ENCODE measurements at places on chromosomes 12 and 14. TPM values are rescaled to one million over a fixed set of nuclear protein-coding genes. Genes with fewer than 3 reads are reported as not detected.
A peak's percentile ranks its signal among the peaks of the same experiment; 100 is the strongest.

GLI1 gene
- total RNA-seq: 1.4 TPM

GRCh38 chr14:34826661-34827060 lies 48.5 kb downstream of the BAZ1A start:
- DNase-seq: no peak

- peak; percentile 79 for DNase-seq
Measured at GRCh38 chr14:56224691-56225681, 106.8 kb downstream of the PELI2 start.

DNA sequence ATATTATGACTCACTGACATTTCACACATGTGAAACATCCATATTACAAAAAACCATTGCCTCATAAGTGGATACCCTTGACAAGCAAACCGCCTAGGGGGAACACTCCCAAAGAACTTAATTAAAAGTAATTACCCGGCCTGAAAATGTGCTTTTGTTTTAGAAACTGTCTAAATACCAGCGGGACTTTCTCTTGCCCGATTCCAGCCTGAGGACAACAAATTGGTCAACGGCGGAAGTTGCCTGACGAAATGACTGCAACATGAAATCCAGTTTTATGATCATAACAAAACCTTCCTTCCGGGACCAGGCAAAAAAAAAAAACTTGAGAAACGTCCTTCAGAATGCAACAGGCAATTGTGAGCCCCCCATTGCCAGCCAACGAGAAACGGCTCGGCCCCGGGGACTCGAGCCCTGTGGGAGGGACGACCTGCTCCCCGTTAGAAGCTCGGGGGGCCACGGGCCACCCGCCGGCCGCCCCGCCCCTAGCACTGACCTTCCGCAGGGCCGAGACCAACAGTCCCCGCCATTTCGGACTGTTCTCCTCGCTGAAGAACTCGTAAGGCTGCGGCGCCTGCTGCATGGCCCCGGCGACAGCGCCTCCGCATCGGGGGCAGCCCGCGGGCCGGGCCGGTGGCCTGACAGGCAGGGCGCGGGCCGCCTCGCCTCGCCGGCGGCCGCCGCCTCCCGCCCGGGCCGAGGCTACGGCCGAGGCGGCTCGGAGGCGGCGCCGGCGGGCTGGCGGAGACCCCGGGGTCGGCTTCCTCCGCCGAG lies 490 bp downstream of the SOS2 start:
- peak; percentile 65 for DNase-seq

DNA sequence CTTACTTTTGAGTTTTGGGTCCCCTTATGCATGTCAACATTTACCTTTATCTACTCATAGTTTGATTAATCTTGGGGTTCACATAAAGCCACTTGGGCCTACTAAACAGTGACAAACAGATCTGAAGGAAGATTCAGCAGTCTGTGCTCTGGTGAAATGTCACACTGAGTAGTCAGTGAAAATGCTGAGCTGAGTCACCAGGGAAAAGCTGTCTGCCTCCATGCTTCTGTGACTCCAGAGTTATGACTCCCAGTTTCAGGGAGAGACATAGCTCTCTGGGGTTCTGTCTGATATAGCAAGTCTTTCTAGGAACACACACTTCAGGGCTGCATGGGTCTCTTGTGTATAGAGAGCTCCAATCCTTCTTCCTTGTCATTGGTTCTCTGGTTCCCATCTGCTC lies 406.3 kb upstream of the FAR2 start:
- no peak for DNase-seq

ZNF891 gene
- total RNA-seq: 1.3 TPM

DNA sequence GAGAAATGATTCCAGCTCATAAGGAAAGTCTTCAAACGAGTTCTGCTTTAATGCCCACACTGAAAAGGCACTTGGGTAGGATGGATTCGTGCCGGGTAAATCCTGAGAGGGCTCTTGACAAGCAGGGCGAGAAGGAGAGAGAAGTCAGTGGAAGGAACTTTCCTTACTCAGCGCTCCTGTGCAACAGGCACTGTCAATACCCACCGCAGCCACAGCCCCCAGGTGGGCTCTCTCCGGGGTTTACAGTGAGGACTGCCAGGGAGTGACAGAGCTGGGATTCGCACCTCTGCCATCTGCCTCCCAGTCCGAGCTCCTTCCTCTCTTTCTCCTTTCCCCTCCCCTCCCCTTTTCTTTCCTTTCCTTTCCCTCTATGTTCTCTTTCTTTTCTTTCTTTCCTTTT lies 118.7 kb downstream of the BEGAIN start:
- no peak for DNase-seq

GRCh38 chr12:113941208-113941486 lies 25.0 kb downstream of the RBM19 start:
- DNase-seq: no peak

DNA sequence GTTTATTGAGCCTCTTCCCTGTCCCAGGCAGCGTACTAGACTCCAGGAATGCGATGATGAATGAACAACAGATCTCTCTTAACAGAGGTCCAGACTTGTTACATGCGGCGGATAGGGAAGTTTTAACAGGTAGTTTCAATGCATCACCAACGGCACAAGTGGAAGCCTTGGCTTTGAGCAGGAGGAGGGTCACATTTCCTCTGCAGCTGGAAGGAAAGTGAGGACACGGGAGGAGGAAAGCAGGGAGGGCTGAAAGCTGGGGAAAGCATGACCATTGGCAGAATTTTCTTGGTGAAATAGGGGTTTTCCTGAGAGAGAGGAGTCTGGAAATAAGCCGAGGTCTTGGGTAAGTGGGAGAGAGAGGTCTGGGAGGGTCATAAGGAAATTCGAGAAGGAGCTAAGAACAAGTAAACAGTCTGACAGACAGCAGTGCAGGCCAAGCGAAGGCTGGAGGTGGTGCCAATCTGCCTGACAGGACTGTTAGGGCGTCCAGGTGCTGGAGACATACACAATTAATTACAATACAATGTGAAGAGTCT lies 15.4 kb downstream of the BHLHE41 start:
- no peak for DNase-seq

GRCh38 chr12:52070185-52070925 lies 577 bp downstream of the ATG101 start:
- DNase-seq: no peak

- DNase-seq: peak; percentile 50
Measured at GRCh38 chr12:107778383-107779025, 4.0 kb downstream of the ASCL4 start.

DNA sequence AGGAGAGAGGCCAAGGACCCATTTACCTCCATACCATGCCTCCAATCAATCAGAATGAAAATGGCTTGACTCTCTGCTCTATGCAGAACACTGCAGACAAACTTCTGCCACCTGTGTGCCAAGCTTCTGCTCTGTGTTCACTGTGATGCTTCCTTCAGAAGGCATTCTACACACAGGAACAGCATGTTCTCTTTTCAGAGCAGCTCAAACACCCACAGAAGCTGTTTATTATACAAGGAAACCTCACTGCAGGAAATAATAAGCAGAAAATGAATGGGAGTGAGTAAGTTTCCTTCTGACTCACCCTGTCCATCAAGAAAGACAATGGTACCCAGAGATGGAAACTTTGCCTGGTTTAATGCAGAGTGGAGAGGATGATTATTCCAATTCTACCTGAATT lies 2.4 kb upstream of the ESR2 start:
- DNase-seq: no peak

DNA sequence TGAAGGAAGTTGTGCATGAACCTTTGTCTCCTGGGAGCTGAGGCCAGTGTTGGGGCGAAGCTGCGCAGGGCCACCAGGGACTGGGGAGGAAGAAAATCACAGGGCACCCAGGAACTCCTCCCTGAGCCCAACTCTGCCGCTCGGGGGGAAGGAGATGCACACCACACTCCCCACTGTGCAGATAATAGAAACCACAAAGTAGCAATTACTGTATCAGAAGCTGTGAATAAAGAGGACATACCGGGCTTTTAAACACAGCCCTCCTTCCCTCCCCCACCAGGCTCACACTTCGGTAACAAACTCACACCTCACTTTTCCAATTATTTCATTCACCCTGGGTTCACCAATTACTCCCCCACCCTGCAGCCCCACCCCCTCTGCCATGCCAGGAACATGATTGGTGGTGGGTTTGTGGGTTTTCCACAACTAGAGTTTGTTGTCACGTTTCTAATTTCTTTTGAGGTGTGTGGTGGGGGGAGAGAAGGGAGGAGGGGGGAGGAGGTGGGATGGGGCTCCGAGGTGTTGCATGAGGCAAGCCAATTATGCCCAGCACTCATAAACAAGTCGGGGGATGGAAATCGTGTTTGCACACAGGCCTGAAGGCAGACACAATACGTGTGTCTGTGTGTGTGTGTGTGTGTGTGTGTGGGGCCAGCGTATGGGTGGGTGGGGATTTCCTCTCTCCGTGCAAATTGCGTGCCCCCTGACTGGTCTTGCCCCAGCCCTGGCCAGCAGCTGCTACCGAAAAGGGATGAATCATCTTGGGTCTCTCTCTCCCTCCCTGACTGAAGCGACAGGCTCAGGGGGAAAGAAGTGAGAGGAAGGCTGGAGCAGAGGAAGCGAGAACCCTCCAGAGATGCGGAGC lies 103.3 kb downstream of the RBM19 start:
- DNase-seq: no peak

GRCh38 chr14:86766469-86766868 lies 1226.5 kb downstream of the GALC start:
- DNase-seq: no peak

ZDHHC22 gene
- 0.07 TPM for total RNA-seq

DNA sequence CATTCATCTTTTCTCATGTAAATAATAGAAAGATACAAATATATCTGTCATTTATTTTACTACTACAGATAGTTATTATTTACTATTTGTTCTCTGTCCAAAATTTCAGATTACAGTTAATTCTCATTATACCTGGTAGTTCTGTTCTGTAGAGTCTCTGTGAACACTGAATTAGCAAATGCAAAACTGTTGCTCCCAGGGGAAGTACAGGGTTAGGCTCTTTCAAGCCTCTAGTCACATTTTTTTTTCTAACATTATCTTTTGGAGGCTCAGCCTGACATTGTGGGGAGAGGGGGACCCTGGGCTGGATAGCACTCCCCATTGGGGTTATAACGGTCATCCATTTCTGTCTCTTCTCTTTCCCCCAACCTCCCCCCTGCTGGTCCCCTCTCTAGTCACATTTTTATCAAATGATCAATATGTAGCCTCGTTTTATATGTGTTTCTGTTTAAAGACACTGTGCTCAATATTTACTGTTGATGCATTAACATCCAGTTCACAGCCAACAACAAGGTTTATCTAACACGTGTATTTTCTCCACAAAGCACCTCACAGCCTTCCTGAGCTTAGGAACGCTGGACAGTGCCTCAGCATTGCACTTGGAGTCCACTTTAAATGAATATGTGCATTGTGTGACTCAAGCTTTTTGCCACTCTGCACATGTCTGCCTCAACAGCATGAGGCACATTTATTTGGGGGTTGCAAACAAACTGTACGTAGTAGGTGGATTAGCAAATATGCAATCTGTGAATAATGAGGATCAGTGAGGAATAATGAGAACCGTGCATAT lies 4.7 kb downstream of the SMCO2 start:
- DNase-seq: no peak

- peak; percentile 81 for DNase-seq
Measured at GRCh38 chr14:99579903-99580571, 24.0 kb downstream of the CCDC85C start.

DNA sequence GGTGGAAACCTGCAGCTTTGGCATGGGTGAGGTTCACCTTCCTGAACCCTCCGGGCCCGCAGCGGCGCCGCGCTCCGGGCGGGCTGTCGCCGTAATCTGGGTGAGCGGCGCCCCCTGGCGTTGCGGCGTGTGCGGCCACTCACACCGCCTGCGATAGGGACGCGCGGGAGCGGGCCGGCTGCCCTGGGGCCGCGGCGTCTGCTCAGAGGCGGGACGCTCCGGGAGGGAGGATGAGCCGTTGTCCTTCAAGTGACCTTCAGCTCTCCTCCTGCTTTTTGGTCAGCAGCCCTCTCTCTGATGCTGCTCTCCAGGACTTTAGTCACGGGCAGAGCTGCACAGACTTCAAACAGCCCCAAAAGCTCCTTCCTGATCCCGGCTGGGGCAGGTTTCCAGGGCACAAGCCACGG lies 211.7 kb upstream of the FKBP4 start:
- DNase-seq: peak; percentile 75

DNA sequence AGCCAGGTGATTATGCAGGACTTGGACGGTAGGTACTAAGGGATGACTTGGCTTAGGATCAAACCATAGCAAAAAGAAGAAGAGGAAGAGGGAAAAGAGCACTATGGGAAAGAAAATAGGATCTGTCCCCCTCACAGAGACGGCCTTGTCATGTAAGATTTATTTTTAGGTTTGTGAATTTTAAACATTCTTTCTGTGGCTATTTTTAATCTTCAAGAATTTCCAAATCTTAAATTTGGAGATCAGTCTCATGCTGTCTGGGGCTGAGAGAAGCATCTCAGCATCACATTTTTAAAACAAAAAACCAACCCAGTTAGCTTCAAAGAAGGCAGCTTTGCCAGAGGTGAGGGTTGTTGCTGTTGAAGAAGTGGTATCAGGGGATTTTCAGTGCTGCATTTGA lies 52.6 kb upstream of the STRN3 start:
- DNase-seq: no peak

MYF5 gene
- total RNA-seq: not detected

DNA sequence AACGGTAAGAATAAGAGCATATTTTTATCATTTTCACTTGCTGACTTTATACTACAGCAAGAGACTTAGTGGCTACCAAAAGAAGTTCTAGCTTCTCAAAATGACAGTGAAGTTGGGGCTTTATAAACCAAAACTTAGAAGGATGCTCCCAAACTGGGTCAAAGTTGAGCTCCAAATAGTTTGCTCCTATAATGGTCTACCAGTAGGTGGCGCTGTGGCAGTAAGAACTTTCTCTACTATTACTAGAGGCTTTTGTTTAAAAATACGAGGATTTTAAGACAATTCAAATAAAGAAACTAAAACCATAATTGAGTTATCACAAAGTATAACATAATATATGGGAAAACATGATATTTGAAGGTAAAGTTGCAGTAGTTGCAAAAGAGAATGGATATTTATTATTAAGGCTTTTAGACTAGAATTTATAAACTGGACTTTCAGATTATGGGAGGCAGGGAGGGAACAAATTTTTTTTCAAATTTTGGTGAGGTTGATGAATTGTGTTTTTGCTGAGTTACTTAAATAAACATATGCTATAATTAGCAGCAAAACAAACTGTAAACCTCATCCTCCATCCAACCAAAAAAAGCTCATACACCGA lies 75.0 kb downstream of the TGFB3 start:
- peak; percentile 78 for DNase-seq

GRCh38 chr14:92529903-92530302 lies 16.3 kb downstream of the RIN3 start:
- no peak for DNase-seq

DNA sequence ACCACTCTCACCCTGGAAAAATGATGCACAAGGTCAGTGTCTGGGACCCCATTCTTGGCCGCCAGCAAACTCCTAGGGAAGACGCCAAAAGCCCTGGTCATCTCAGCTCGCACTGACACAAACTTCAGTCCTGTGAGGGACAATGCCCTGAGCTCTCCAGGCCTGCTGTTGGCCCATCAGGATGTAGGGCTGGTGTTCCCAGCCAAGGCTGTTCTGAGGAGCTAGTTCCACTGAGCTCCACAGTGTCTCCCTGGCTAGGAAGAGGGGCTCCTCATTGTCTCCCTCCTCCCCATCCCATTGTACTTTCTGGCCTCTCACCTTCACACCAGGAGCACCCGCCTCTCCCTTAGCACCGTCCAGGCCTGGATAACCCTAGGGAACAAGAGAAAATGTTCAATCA lies 10.8 kb downstream of the COL2A1 start:
- no peak for DNase-seq
